Stimulated activated CD4-positive, alpha-beta T cell treated with anti-CD3 and anti-CD28 coated beads, Interleukin-2, amount 100 ng/mL, for 24 hours (primary cell): ENCODE measurements at places on chromosomes 11 and 22.

- no peak for DNase-seq
These were observed 3.6 kb downstream of the OTOG start for GRCh38 chr11:17550450-17551346.

DNA sequence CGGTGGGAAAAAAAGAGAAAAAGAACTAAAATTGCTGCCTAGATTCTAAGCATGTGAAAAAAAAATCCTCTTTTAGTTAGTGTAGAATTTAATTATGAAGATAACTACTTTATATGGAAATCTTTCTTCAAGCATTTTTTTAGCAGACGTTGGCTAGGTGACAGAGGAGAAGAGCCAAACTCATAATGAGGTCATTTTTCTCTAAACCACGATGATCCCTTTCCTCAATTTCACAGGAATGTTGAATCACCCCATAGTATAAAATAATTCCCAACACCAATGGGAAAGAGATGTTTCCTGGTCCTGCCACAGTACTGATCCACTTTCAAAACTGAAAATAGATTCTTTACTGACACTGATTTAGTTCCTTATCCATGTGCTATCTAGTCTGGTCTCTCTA is 319.8 kb downstream of the DLG2 start:
- no peak for DNase-seq

- DNase-seq, result no peak
These were observed 9.4 kb downstream of the SIDT2 start for GRCh38 chr11:117187799-117188481.

DNA sequence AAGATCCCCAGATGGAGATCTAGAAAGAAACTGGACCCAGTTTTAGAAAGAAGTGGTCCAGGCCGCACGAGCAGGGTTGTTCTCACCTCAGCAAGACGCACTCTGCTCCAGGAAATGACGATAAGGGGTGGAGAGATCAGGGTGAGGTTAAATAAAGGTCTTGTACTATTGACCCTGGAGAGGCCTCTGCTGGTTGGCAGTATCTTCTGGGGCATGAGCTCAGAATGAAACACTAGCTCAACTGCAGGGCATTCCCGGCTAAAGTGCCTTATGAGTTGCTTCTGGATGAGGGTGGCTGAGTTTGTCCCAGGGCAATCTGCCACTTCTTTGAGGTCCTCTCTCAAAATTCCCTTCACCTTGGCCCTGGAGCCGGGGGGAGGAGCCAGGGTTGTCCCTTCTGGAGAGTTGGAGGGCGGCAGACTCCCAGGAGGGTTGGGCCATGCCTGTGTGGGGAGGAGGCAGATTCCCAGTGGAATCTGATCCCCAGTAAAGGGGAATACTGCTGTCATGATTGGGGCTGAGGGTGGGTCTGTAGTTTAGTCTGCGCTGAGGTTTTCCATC is 10.9 kb downstream of the USP2 start:
- no peak for DNase-seq

DNA sequence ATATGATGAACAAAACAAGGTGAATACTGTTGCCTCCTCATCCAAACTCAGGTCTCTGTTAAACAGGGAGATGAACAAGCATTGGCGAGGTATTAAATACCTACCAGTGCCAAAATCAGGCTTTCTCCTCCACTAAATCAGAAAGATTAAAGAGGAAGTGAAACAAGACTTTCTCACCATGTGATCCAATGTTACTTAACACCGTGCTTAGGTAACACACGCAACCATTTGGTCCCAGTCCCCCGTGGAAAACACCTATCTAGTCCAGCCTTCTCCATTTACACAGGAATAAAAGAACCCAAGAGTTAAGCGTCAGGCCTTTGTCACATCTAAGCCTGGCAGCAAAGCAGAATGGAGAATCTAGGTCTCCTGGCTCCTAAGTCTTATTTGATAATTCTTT is 34.5 kb downstream of the TENM4 start:
- DNase-seq, result no peak

DNA sequence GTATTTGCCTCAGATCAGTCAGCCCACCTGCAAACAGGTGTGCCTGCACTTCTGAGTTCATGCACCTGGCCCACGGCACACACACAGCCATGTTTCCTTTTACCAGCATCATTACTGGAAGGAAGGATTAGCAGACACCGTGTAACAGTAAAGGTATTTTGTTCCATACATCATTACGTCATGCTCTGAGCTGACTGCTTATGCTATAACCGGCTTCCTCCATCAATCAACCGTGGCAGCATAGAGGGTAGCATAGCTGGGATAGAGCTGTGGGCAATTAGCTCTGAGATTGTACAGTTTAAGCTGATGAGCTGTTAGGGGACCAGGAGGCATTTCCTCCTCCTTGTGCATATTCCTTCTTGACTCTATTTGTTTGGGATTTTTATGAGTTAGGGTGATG is 102.4 kb downstream of the ME3 start:
- DNase-seq, result no peak

GRCh38 chr22:25154667-25154999 is 45.0 kb upstream of the CRYBB3 start:
- DNase-seq, result no peak

DNA sequence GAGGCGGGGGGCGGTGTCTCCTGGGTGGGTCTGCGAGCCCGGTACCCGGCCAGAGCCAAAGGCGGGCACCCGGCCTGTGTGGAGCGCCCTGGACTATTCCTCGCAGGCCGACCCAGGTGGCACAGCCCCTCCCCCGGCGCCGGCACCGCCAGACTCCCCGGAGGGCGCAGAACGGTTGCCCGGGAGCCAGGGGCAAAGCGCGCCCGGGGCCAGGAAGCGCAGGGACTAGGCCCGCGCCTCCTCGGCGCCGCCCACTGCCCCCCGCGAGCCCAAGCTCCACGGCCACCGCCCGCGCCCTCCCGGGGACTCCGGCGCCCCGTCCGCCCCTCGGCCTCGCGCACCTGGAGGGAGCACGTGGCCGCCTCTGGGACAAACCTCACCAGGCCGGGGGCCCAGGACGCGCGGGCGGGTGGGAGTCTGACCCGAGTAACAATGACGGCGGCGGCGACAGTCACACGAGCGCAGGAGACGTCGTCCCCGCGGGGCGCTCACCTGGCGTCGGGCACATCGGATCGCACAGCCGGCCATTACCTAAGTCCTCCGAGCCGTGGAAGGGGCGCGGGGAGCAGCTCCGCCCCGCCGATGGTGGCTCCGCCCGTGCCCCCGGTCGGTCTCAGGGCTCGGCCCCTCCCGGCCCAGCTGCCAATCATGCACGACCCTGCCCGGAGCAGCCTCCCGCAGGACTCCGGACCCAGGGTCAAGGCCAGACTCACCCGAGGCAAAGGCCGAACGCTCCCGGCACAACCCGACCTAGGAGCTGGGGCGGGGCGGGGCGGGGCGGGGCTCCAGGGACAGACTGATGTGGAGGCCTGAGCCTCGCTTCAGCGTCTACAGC is 7.4 kb downstream of the PLXNB2 start:
- no peak for DNase-seq

DNA sequence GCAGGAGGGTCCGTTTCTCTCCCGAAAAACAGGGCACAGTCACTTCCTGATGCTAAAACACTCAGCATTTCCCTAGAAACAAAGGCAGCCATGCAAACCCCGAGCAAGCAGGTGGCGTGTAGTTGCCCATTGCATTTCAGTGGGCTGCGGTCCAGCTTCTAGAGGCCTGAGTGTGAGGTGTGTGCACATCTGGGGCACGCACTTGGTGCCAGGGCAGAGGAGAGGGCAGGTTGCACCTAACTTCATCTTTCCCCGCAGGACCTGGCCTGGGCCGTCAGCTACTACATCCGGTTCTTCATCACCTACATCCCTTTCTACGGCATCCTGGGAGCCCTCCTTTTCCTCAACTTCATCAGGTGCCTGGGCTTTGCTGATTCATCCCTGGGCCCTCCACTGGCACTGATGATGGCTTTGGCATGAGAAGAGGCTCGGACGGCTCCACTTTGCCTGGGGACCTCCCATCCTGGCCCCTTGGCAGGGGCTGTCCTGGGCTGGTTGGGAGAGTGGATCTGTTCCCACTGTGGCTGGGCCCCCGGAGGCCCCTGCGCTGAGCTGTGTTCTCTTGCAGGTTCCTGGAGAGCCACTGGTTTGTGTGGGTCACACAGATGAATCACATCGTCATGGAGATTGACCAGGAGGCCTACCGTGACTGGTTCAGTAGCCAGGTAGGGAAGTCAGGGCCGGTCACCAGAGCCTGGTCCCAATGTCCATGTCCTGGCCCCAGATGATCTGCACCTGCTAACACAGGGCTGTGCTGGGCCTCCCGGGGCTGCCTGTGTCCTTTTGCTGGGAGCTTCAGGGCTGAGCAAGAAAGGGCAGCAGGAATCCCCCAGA is 28.4 kb downstream of the FADS3 start:
- DNase-seq, result no peak

- no peak for DNase-seq
These were observed 118.7 kb downstream of the KCNC1 start for GRCh38 chr11:17853280-17853679.

GRCh38 chr11:69203901-69204245 is 48.1 kb downstream of the SMIM38 start:
- DNase-seq, result no peak

GRCh38 chr11:101129203-101129943 is at the start of gene PGR:
Gene PGR (minus strand): TSS chr11:101129813. CDS start chr11:101129070, 743 bp downstream.
- DNase-seq, result no peak

DNA sequence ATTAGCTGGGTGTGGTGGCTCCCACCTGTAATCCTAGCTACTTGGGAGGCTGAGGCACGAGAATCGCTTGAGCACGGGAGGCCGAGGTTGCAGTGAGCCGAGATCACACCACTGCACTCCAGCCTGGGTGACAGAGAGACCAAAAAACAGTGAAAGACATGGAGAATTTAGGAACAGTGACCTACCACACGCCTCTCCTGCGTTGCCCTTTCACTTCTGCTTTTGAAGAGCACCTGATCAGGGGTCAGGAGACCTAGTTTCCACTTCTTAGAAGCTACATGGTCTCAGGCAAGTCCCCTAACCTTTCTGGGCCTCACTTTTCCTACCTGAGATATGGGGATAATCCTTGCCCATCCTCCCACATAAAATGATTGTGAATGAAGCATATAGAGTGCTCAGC is 12.2 kb downstream of the SLC35C1 start:
- no peak for DNase-seq

GRCh38 chr11:117044287-117045035 is 53.8 kb downstream of the SIK3 start:
- DNase-seq, result no peak

GRCh38 chr22:50250555-50251476 is at the start of gene HDAC10:
Gene HDAC10 (minus strand): TSS chr22:50251265. CDS start chr22:50251032, 233 bp downstream.
- DNase-seq, result peak; percentile 83

DNA sequence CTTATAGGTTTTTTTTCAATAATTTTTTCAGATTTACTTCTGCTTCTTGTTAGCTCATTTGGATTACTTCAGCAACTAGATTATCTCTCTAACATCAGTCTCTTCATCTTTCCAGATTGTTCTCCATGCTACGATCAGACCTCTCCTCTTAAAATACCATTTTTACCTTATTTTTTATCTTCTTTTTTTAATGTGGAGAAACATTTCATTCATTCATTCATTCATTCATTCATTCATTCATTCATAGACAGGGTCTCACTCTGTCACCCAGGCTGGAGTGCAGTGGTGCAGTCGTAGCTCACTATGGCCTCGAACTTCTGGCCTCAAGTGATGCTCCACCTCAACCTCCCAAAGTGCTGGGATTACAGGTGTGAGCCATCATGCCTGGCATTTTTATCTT is 189.4 kb downstream of the UVRAG start:
- no peak for DNase-seq

DNA sequence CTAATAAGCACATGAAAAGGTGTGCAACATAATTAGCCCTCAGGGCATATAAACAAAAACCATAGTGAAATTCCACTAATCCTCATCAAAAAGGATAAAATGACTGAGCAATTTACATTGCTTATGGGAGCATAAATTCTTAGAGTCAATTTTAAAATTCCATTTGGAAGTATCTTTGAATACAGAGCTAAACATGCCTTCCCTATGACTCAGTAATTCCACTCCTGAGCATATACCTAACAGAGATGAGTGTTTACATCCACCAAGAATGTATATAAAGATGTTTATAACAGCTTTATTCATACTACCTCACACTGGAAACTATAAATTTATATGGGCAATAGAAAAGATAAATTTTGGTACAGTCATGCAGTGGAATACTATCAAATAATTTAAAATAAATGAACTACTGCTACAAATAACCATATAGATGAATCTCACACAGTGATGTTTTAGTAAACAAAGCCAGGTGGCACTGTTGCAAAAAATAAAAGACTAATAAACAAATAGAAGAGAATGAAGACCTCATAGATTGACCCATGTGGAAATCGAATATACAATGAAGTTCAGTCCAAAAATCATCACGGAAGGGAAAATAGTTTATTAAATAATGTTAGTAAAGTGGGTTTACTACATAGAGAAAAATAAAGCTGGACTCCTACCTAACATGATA is 8.2 kb upstream of the OR2D2 start:
- no peak for DNase-seq

DNA sequence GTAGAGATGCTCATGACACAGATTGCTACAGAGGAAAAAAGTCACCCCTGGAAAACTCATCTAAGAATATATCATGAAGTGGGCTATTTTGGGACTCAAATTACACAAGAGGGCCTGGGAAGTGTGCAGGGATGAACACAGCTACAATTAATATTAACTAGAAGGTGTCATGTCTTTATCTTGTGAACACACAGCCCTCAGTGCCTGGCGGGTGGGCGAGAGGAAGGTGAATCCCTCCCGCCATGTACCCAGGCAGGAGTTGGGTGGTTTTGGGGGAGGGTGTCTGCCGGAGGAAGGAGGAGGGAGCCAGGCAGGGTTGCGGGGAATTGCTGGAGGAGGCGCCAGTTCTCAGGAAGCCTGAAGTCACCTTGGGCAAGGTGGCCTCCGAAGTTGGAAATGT is 5.1 kb upstream of the FAM83F start:
- DNase-seq, result no peak

- DNase-seq, result no peak
These were observed 20.2 kb upstream of the CSF2RB start for GRCh38 chr22:36893262-36893661.

GRCh38 chr11:122235615-122236014 is 119.6 kb upstream of the BLID start:
- DNase-seq, result no peak

DNA sequence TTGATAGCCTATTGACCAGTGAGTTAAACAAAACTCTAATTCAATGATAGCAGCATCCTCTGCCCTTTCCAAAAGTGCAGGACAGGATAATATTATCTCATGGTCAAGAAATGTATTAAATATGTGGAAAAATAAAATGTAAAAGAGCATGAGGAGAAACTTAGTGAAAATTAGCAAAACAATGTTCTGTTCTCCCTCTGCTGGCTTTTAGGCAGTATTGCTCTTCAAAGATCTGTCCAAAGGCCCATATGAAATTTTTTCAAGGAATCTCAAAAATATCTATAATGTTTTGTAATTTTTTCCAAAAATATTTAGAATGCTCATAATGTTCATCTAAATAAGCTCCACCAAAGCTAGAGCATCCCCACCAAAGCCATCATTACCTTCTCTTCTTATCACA is 8.3 kb upstream of the ARL14EP start:
- no peak for DNase-seq

GRCh38 chr11:118052581-118053206 is 24.2 kb upstream of the TMPRSS4 start:
- DNase-seq, result no peak

- DNase-seq, result no peak
These were observed 70.8 kb downstream of the FAT3 start for GRCh38 chr11:92295175-92296137.
